IPS DF 6.9 (cell line): ENCODE measurements at places on chromosomes 7 and 10.

GRCh38 chr7:24717694-24718320, 39.5 kb downstream of the GSDME start:
- DNase-seq = no peak

- DNase-seq = no peak
These were observed 61.9 kb upstream of the SMNDC1 start for GRCh38 chr10:110366635-110367034.

DNA sequence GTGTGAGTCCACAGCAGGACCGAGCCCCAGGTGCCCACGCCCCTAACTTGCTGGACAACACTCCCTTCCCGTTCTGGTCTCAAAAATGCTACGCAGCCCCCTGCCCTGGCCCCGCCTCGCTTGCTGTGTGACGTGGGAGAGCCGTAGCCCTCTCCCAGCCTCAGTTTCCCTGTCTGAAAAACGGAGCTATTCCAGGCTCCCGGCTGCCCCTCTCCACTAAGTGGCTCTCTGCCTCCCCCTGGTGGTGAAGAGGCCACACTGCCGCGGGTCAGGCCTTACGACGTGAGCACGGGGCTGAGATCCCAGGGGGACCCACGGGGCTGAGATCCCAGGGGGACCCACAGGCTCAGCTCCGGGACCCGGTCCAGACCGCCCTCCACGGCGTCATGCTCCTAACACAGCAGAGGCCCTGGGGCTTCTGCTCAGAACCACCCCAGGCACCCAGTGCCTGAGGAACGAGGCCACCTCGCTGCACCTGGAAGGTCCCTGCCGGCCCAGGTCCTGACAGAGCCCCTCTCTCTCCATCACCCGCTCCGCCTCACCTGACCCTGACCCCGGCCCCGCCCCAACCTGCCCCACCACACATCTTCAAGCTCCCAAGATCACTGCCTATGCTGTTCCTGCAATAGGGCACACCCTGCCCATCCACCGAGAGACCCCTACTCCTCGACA, 26.7 kb downstream of the MICALL2 start:
- no peak for DNase-seq

DNA sequence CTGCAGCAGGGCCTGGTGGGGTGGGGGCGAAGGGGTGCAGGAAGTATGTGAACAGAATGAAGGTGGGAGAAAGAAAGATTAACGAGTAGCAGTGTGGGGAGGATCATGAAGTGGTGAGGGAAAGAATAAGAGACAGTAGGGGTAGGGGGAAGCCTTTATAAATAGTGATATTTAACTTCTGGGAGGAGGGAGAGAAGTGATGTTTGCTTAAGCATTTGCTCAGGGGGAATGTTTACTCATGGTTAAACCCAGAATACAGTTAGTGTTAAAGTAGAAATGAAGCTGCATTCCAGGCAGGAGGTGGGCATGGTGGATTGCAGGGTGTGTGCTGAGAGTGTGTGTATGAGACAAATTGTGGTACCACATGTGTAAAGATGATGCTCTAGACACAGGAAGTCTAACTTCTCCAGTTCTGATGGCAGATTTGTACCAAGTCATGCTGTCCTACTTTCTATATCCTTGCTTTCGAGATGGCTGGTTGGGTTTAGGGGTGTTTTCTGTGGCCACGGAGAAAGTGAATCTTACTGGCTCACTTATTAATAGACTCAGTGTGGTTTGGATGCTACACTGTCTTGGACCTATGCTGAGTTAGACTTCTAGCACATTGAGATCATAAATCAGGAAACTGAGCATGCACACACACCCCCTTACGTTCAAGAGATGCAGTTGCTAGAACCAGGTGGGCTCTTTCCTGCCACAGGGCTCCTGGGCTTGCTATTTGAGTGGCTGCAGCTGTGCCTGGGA, 10.6 kb upstream of the DNMBP start:
- no peak for DNase-seq

DNA sequence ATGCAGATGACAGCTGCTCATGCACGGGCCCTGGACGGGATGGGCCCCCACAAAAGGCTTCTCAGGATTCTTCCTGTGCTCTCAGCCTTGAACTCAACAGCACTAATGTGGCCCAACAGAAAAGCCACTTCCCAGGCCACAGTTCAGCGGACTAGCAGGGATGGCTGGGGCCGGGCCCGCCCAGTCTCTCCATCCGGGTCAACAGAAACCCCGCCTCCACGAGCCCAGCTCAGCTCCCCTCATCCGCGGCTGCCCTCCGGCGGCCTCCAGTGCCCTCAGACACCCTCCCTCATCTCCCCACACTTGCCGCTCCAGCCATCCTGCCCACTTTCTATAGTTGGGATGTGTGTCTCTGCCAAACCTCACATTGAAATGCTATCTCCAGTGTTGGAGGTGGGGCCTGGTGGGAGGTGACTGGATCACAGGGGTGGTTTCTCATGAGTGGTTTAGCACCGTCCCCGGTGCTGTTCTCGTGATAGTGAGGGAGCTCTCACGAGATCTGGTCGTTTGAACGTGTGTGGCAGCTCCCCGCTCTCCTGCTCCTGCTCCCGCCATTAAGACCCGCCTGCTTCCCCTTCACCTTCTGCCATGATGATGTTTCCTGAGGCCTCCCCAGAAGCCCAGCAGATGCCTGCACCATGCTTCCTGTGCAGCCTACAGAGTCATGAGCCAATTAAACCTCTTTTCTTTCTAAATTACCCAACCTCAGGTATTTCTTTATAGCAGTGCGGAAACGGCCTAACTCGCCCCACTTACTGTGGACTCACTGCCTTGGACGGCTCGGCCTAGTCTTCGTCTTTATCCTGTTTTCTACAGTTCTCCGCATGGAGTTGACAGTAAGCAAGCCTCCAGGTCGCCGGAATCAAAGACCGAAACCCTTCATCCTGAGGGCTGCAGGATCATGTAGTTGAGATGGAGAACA, 169.9 kb upstream of the RNF32 start:
- no peak for DNase-seq

GRCh38 chr10:102131286-102132170, 1.3 kb upstream of the PPRC1 start:
- DNase-seq = no peak
